Stimulated activated CD8-positive, alpha-beta memory T cell treated with anti-CD3 and anti-CD28 coated beads, Interleukin-4, amount 100 ng/mL, for 1 hour (primary cell): ENCODE measurements at places on chromosomes 5 and 9.

DNA sequence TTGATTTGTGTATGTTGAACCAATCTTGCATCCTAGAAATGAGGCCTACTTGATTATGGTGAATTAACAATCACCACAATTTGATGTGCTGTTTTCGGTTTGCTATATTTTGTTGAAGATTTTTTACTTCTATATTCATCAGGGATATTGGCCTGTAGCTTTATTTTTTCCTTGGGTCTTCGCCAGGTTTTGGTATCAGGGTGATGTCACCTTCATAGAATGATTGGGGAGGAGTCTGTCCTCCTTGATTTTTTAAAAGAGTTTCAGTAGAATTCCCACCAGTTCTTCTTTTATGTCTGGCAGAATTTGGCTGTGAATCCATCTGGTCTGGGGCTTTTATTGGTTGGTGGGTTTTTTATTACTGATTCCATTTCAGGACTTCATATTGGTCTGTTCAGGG, 115.2 kb downstream of the CPLANE1 start:
- no peak for DNase-seq

DNA sequence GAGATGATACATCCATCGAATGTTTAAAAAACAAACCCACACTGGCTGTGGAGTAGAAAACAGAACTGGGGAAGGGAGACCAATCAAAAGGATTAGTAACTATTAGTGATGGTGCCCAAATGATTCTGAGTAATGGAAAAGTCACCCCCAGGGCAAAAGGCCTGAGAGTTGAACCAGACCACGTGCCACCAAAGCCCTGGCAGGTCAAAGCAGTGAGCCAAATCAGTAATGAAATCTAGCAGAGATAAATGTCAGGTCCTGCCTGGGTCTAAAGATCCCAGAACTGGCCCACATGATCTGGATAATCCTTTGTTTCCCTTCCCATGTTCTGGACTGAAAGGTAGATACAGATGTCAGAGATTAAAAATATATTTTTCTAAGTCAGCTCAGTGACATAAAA, 9.4 kb downstream of the OTULINL start:
- no peak for DNase-seq

GRCh38 chr5:157279605-157280239, 13.8 kb downstream of the CYFIP2 start:
- no peak for DNase-seq

GRCh38 chr5:14702238-14702839, 37.8 kb downstream of the OTULIN start:
- no peak for DNase-seq

- DNase-seq, result no peak
Observed at GRCh38 chr9:84751921-84752320, 82.4 kb downstream of the NTRK2 start.

DNA sequence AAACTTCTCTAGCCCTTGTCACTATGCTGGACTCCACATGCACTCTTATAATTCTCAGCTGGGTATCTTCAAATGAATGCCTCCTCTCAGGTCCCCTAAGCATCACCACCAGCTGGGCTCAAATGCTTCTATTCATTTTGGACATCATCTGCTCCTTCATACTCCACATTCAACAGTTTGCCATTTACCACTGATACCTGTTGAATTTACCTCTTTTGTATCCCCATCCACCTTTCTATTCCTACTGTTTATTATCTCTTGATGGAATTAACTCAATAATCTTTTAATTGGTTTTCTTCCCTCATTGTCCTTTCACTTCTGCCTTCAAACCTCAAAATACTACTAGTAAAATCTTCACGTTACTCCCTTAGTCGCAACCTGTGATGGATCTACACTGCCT, 14.5 kb downstream of the RANBP6 start:
- DNase-seq, result no peak
